SW480 (cell line): ENCODE measurements at places on chromosomes 12 and 14.

GRCh38 chr14:87108726-87109125 is 884.3 kb downstream of the GALC start:
- no peak for DNase-seq

GRCh38 chr12:81095501-81096232 is 17.8 kb downstream of the ACSS3 start:
- no peak for DNase-seq

DNA sequence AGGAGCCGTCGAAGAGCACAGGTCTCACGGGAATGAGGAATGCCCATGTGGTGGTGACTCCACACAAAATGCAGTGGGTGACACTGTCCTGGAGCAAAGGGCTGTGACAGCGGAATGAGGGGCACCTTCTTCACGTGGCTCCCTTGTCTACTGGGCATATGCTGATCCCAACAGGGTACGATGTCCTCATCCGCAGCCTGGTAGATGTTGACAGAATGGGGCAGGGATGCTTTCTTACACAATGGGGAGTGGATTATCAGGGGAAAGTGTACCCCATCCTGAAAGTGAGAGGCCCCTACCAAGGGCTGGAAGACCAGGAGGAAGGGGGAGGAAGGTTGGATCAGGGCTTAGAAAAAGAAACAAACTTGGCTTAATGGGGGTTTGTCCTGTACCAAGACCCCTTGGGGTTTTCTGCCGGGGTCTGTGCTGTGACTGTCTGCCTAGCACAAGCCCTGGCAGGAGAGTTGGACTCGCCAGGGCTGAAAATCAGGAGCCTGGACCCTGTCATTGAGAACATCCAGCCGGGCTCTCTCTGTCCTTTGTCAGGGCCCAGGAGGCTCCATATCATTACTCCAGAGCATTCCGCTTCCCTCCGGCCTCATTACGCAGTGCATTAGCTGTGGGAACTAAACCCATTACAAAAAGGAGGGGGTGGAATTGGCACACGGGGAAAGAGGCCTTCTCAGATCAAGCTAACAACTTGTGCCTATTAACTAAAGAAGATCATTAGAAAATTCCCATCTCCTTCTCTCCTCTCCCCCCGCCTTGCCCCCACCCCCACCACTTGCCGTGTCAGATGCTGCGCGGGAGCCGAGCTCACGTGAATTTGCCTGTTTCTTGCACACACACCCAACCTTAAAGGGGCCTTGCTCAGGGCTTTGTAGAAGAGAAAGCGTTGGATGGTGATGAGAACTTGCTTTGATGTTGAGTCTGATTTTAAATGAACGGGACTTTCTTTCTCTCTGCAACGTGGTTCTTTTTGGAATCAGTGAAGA is 171.8 kb upstream of the PARP11 start:
- no peak for DNase-seq

- no peak for DNase-seq
Observed at GRCh38 chr12:467591-467990, 7.9 kb downstream of the B4GALNT3 start.

DNA sequence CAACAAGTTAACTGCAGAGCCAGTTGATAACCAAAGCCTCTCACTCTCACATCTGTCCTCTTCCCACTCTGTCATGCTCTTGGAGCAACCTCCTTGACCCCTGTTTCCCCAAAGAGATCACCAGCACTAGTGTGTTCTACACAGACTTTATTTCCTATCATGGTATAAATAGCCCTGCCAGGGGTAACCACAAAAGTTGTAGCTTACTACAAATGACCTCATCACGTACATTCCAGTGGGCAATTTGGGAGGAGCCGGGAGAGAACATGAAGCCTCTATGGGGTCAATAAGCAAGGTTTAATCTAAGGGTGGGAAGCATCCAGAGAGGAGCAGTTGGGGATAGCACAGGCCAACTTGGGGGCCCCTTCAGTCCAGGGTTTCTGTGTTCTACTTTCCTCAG is 186.5 kb downstream of the KCNA5 start:
- DNase-seq: peak; percentile 27

- DNase-seq: no peak
Observed at GRCh38 chr12:118188690-118189371, 52.9 kb downstream of the PEBP1 start.

GRCh38 chr14:66716227-66716626 is 208.3 kb downstream of the GPHN start:
- DNase-seq: no peak

GRCh38 chr12:127145929-127146789 is 1120.8 kb upstream of the TMEM132C start:
- peak; percentile 52 for DNase-seq

- no peak for DNase-seq
Observed at GRCh38 chr14:50056435-50056834, 59.9 kb downstream of the VCPKMT start.
